Astrocyte of the cerebellum (primary cell): ENCODE measurements at places on chromosomes 5 and 9.
A peak's percentile ranks its signal among the peaks of the same experiment; 100 is the strongest.

DNA sequence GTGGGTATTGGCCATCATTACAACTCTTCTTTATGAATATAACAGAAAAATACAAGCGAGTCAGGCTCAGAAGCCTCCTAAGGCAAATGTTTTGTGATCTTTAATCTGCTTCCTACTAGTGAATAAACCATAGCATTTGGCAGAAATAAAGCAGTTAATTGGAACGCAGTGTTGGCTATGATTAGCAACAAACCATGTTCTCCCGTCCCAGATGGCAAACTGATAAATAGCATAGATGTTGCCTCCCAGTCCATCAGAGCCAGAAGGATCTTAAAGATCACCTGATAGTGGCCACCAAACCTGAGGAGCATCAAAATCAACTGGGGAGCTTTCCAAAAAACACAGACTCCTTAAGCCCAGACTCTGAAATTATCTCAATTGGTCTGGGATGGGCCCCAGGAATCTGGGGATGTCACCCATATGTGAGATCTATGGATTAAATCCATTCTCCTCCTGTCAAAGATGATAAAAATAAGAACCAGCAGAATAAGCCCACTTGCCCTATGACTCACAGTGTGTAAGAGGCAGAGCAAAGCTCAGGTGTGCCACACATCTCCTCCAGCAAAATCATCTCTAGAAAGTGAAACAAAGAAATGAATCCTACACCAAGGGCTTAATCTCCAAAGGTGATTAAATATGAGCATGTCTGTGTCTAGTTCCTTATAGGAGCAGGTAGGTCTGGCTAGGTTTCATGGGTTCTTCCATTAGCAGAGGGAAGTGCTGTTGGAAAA lies 50.3 kb downstream of the APBA1 start:
- DNase-seq: no peak

DNA sequence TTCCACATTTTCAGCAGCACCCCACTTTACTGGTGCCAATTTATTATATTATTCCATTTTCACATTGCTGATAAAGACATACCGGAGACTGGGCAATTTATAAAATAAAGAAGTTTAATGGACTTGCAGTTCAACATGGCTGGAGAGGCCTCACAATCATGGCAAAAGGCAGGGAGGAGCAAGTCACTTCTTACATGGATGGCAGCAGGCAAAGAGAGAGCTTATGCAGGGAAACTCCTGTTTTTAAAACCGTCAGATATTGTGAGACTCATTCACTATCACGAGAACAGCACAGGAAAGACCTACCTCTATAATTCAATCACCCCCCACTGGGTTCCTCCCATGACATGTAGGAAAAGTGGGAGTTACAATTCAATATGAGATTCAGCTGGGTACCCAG lies 641.8 kb upstream of the MEF2C start:
- DNase-seq: no peak

- DNase-seq: peak; percentile 97
Observed at GRCh38 chr9:124285903-124286291, 28.1 kb downstream of the NEK6 start.

GRCh38 chr9:34493972-34494535 lies 28.7 kb downstream of the ENHO start:
- peak; percentile 36 for DNase-seq

DNA sequence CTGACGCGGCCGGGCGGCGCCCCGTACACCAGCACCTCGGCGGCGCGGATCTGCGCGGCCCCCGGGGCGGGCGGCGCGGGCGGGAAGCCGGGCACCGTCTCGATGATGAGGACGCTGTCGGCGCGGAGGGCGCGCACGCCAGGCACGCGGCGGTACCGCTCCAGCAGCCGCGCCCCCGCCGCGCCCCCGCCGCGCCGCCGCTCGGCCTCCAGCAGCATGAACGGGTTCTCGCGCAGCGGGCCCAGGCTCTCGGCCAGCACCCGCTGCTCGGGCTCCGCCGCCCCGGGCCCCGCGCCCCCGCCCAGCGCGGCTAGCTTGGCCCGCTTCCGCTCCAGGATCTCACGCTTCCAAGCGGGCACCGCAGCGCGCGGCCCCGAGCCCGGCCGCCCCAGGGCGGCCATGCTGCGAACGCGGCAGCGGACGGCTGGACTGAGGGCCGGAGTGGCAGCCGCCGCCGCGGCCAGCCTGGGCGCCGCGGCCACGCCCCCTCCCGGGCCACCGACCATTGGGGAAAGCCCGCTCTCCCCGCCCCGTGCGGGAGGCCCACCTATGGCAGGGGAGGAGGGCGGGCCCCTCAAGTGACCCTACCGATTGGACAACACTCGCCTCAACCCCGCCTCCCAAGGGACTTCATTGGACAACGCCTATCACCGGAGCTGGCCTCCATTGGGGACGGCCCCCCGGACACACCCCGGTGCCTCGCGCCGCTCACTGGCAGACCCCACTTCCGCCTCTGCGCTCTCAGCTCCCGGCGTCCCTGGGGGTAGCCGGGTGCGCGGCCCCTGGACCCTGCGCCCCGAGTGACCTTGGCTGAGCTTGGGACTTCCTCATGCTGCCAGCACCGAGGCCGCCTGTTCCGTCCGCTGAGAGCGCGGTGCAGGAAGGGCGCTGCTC lies at the start of gene TPRN:
TPRN (minus strand) TSS at position 431 of the 894 bp plus-strand sequence; CDS start at position 401, 30 bp downstream.
- DNase-seq: peak; percentile 97

DNA sequence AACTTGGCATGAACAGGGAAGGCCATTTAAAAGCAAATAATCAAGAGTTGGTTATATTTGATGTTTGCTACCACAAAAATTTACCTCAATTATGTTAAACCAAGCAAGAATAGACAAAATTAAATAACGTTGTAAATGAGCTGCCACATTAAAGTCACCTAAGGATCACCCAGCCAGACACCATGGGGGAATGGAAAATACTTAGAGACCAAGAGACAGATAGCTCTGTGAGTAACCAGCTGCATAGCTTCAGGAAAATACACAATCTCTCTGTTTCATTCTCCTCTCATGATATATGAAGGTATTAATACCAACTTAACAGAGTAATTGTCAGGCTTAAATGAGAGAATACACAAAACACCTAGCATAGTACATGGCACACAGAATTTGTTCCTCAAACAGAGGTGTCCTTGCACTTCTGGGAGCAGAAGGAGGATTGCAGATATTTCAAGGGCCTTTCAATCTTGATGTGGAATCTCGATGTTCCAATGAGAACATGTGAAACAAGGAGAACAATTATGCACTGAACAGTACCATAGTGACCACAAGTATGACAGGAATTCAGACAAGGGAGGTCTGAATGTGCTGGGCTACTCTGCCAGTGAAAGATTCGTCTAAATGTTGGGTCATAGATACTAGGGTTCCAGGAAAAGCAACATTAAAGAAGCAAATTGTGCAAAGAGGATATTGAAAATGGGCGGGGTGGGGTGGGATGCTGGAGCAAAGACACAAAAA lies 18.6 kb downstream of the JAKMIP2 start:
- DNase-seq: peak; percentile 80

GRCh38 chr9:78940121-78940855 lies 631.5 kb upstream of the TLE4 start:
- DNase-seq: no peak

DNA sequence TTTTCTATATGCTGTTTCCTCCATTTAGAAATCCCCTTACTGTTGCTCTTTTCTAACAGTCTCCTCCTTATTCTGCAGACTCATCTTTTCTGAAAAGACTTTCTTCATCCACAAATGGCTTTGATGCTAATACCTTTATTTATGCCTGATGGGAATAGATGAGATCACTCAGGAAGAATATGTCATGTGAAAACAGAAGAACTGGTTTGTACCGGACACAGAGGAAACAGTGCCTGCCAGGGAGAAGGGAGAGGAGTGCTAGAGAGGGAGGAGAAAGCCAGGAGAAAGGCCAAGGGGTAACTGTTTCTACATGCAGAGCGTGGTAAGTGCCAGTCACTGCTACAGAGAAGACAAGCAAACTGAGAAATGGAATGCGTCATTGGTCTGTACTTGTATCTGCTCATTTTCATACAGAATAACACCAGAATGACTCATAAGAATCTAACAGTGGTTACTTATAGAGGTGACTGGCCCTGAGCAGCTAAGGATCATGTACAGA lies 45.9 kb upstream of the PJA2 start:
- DNase-seq: peak; percentile 95

DNA sequence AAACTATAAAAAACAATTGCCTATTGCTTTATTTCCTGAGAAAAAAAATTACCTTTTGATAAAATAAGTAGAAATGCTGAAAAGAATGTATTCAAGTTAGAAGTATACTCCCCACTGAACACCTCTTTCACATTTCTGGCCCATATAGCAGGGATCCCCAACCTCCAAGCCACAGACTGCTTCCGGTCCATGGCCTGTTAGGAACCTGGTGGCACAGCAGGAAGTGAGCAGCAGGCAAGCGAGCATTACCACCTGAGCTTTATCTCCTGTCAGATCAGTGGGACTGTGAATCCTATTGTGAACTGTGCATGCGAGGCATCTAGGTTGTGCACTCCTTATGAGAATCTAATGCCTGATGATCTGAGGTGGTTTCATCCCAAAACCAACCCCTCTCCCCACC lies 563.9 kb downstream of the RAB3C start:
- DNase-seq: no peak

GRCh38 chr5:157292599-157292998 lies 26.7 kb downstream of the CYFIP2 start:
- no peak for DNase-seq

- no peak for DNase-seq
Observed at GRCh38 chr9:5931657-5932056, 41.0 kb downstream of the MLANA start.

GRCh38 chr5:96751203-96752169 lies 56.3 kb downstream of the ERAP1 start:
- DNase-seq: no peak

GRCh38 chr5:16713386-16713928 lies 96.7 kb upstream of the RETREG1 start:
- DNase-seq: peak; percentile 53

DNA sequence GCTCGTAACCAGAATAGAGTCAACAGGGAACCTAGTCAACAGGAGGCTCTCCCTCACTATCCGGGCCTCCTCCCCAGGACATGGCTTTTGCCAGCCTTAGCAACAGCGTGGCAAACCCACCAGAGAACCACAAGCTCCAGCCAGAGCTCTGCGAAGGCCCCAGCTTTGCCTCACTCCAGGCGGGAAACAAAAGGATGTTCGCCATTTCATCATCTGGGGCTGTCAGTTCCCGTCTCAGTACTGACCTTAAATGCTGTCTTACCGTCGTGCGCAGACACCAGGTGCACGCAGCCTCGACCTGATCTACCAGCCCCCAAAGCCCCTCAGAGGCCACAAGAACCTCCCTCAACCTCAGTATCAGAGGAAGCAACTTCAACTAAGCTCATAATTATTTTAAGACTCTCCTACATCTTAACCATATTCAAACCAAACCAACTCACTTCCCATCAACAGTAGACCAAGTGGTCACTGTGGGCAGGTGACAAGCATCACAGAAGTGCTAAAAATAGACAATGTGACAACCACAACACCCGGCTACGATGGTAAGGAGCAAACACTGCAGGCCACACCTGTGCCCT lies 71.4 kb downstream of the SEMA4D start:
- no peak for DNase-seq

DNA sequence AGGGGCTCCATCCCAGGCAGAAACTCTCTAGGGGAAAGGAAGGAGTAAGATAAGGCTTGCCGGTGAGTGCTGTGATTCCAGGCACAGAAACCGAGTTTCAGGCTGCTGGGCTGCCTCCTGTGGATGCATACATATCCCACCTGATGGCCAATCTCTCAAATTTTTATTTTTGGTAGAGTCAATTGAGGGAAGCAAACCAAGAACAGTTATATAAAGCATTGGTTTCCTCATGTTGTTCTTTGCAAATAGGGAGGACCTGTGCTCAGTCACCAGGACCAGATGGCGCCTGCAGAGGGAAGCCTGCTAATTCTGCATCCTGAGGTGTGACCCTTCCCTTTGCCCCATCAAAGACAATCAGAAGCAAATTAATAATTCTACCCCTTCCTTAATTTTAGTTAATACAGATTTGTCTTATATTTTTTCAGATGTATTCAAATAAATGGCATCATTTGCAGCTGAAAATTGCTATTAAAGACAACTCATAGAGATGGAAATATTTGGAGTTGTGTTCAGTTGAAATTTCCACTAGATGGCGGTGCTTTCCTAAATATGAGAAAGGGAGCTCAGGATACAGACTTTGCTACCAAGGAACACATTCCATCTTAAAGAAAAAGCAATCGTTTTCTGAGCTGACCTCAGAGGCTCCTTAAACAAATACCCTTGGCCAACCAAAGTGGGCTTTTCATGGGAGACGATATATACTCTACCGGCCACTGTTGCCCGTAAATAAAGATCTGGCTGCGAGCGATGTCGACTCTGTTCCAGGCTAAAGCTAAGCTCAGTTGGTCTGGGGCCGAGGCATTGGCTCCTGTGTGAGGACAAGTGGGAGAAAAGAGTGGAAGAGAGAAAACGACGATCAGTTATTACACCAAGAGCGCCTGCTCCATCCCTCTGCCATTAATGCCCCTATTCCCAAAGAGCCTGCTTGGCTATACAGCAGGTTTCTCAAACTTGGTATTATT lies 225.7 kb upstream of the KLF9 start:
- peak; percentile 55 for DNase-seq

DNA sequence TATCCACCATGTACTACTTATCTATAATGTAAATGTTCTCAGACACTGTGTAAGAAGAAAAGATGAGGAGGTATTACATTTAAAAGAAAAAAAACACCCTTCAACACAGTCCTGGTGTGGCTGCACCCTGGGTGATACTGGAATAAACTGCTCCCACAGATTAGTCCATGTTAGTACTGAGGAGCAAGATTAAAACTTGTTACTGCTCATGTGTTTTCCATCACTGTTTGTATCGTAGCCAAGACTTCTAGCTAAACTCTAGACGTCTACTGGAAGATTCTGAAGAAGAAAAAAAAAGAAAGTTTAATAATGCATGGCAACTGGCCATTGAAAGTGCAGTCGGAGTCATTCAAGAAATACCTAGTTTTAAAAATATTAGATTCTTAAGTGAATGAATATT lies at the start of gene ASPN:
ASPN (minus strand) TSS at position 178 of the 400 bp plus-strand sequence.
- no peak for DNase-seq

GRCh38 chr9:35852267-35852815 lies 17.9 kb downstream of the OR13J1 start:
- DNase-seq: no peak

DNA sequence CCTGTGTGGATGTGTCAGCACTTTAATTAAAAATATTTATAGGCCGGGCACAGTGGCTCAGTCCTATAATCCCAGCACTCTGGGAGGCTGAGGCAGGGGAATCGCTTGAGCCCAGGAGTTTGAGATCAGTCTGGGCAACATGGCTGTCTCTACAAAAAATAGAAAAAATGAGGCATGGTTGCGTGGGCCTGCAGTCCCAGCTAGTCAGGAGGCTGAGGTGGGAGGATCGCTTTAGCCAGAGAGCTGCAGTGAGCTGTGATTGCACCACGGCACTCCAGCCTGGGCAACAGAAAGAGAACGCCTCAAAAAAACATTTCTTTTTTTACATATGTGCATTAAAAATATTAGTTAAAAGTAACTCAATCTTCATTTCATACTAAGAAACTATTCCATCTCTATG lies 6.2 kb downstream of the TBC1D9B start:
- DNase-seq: no peak

GRCh38 chr5:58905944-58906343 lies 323.1 kb downstream of the RAB3C start:
- DNase-seq: no peak

GRCh38 chr5:122775550-122776542 lies 966 bp downstream of the SNX2 start:
- DNase-seq: no peak
